A375 (cell line): ENCODE measurements at places on chromosomes 11 and 22. TPM values are rescaled to one million over a fixed set of nuclear protein-coding genes. Genes with fewer than 3 reads are reported as not detected.

Gene MYH9
- total RNA-seq: 155 and 181 TPM in 2 replicates

Gene POU2AF2
- not detected in 2 replicates for total RNA-seq

Gene OR4C12
- not detected in 2 replicates for total RNA-seq

Gene OR51B4
- total RNA-seq: 4.0 and 7.5 TPM in 2 replicates

Gene ESAM
- total RNA-seq: 0.58 and 0.75 TPM in 2 replicates

Gene DEUP1
- total RNA-seq: not detected in 2 replicates

Gene OR2D2
- 0.40 TPM in 1 of 2 replicates, not detected in the other for total RNA-seq

Gene CCDC116
- not detected in 2 replicates for total RNA-seq

Gene ALDH3B1
- total RNA-seq: 32.3 and 38.2 TPM in 2 replicates

Gene VPREB1
- total RNA-seq: not detected in 2 replicates

Gene OR51B5
- total RNA-seq: 15.1 and 23.2 TPM in 2 replicates

Gene SLC17A6
- total RNA-seq: not detected in 2 replicates

Gene CFL1
- total RNA-seq: 2,320 and 2,361 TPM in 2 replicates

Gene CLDN5
- not detected in 2 replicates for total RNA-seq

Gene PGA5
- total RNA-seq: not detected in 2 replicates

Gene ZP1
- total RNA-seq: 1.3 and 3.2 TPM in 2 replicates

Gene SUSD2
- 6.1 and 7.4 TPM in 2 replicates for total RNA-seq

Gene ZNF280B
- total RNA-seq: not detected in 2 replicates
